ENCODE measurements at places on chromosomes 1 and 21.

- no peak for DNase-seq
These were observed 94.4 kb downstream of the NAV1 start for GRCh38 chr1:201633297-201633696.

DNA sequence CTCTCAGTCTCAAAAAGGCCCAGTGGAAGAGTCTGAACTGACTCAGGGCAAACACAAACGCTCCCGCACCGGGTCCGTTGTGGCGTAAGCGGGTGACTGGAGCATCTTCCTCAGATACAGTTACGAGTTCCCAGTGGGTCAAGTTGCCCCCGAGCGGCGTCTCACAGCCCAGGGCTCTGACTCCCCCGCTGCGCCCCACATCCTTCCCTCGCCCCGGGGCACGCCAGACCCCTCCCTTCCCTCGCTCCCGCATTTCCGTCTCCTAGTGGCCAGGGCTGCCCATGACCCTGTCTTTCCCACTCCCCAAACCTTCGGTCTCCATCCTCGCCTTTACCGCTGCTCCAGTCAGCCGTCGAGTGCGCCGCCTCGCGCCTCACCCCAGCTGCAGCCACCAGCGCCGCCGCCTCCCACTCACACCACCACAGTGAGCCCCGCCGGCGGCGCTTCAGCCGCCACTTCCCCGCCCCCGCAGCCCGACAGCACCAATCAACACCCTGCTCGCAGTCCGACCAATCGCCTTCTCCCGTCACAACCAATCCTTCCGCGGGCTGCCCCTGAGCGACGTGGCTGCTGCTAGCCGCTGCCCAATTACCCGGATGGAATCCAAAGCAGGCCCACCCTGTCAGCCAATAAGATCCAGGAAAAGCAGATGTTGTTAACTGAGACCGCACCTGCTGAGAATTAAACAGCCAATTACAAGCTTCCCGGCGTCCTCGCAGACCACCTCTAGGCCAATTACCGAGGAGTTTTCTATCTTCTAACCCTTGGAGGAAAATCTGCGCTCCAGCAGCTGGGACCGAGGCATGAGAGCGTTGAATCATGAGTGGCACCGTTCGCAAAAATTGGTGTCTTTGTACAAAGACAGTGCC is at the start of gene TDRKH:
TSS of gene TDRKH (minus strand) at position 430 of the 869 bp plus-strand sequence. CDS start 7,478 bp downstream, outside the sequence.
- peak; percentile 100 for DNase-seq

- no peak for DNase-seq
These were observed 174.7 kb upstream of the SGIP1 start for GRCh38 chr1:66359269-66359668.

DNA sequence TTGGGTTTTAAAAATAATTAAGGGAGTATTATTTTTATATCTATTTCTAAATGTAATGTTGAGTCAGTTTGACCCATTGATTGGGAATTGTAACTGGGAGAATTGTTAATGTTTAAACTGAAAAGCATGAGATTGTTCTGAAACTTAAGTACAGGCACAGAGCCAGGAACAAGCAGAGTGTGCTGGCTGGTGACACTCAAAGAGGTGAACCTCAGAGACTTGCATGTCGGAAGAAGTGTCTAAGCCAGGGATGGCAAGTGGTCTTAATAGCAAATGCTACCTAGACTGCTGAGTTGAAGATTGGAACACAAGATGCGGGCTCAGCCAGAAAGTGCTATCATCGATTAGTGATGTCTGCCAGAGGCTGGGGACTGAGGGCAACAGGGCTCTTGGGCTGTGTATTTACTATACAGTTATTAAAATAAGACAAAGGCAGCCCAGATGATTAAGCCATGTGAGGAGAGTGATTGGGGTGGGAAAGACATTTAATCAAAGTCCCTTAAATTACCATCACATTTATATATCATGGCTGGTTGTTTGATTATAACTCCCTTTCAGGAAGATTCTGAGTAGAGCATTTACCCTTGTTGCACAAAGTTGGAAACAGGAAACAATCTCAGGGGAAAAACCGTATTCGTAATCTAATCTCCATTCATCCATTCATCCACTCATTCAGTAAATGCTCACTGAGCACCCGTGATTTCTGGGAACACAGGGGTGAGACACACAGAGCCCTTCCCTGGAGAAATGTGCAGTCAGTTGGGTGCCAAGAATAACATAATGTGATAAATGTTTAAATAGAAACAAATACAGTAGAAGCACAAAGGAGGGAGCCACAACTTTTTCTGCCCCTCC is 42.8 kb downstream of the C8A start:
- DNase-seq, result no peak

DNA sequence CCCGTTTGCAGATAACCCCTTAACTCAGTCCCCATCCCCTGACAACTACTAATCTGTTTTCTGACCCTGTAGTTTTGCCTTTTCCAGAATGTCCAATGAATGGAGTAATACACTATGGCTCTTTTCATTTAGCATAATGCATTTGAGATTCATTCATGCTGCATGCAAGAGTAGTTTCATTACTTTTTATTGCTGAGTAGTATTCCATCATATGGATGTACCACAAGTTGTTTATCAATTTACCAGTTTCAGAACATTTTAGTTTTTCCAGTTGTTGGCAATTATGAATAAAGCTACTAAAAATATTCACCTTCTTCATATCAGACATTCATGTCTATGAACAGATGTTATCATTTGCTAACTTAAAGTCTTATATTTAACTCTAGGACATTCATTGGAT is 45.3 kb downstream of the STXBP3 start:
- DNase-seq, result no peak

GRCh38 chr1:16172964-16173446 is 17.1 kb upstream of the EPHA2 start:
- DNase-seq, result peak; percentile 68

DNA sequence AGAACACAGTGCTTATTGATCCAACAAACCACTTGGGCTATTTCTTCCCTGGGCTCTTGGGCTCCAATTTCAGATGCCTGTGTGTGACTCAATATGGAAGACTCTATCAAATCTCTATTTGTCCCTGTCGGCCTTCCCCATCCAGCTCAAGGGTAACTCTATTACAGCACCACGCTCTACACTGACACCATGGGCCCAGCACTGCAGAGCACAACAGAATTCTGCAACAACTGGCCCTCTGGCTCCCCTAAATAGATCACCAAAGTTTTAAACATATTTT is 51.7 kb downstream of the CAPZB start:
- DNase-seq, result no peak

DNA sequence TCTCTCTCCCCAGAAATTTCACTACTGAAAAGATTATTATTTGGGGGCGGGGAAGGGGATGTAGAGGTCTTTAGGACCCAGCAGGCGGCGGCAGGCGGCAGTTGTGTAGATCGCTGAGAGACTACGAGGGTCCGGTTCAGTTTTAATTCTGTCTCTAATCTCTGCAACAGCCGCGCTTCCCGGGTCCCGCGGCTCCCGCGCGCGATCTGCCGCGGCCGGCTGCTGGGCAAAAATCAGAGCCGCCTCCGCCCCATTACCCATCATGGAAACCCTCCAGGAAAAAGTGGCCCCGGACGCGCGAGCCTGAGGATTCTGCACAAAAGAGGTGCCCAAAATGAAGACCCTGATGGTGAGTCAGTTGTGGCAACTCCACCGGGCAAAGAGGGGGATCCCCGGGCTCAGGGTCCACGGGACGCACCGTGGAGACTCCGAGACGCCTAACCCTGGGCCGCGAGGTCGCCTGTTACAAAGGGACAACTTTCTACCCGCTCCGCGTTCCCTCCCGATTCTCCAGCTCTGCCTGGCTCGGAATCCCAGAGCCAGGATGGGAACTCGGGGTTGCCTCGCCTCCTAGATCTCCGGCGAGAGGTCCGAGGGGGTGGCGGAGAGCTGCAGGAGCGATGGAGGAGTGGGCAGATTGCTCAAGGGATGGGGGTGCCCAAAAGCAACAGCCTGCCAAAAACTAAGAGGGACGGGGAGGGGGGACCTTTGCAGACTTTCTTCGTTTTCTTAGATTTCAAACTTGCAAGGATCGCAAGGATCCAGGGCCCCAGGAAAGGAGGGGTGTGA is at the start of gene ST6GALNAC5:
TSS of gene ST6GALNAC5 (plus strand) at position 139 of the 789 bp plus-strand sequence.
- peak; percentile 71 for DNase-seq

GRCh38 chr1:160925652-160926244 is 28.9 kb downstream of the ITLN2 start:
- DNase-seq, result peak; percentile 15

DNA sequence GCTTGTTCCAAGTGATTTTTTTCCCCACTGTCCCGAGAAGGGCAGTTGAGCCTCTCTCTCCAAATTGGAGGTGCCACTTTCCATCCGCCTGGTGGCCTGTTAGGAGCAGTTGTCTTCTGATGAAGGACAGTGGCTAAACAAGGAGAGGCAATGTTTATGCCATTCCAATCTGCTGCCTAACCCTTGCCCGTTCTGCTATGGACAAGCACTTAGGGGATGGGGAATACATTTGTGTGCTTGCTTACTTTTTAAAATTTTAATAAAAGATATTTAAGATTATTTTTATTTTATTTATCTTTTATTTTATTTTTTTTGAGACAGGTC is 12.0 kb downstream of the COQ8A start:
- no peak for DNase-seq
